Right lobe of liver (tissue), 6 donors: ENCODE measurements at places on chromosomes 6 and 20. TPM values are rescaled to one million over a fixed set of nuclear protein-coding genes. Genes with fewer than 3 reads are reported as not detected.

- DNase-seq: no peak
Measured at GRCh38 chr6:14518515-14519217, 401.1 kb downstream of the CD83 start.

DNA sequence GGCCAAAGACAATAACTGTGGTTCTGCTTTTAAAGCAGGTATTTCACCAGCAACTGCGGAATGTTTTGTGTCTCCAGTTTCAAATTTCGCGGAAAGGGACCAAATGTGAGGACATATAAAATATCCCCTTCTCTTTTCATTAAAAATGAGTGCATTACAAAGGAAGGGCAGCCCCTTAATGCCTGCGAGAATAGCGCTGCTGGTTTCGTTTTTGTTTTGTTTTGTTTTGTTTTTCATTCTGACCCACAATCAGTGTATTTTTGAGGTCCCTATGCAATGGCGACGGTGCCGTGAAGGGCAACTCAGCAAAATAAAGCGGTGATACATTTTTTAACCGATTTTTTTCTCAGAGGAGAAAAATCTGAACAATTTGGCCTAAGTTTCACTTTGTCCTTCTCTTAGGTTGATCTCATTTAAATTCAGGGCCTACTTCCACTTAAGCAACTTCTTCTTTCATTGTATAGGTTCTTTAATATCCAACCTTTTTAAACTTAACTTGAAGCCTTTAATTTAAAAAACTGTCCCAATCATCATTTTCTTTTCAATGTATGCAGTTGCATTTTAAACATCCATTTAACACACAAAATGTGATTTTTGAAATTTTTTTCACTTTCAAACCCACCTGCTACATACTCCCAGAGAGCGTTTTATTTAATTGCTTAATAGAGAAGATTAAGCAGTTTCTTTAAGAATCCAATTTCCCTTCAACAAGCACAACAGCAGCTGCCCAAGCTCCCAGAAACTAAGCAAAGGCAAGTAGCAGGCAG is 2.9 kb upstream of the HIVEP2 start:
- DNase-seq: no peak

- DNase-seq: no peak
Measured at GRCh38 chr6:85469276-85470022, 19.6 kb downstream of the NT5E start.

GRCh38 chr20:5691918-5692618 is 58.1 kb upstream of the SHLD1 start:
- no peak for DNase-seq

GRCh38 chr6:46998436-46999017 is 43.6 kb downstream of the ADGRF1 start:
- no peak for DNase-seq

DNA sequence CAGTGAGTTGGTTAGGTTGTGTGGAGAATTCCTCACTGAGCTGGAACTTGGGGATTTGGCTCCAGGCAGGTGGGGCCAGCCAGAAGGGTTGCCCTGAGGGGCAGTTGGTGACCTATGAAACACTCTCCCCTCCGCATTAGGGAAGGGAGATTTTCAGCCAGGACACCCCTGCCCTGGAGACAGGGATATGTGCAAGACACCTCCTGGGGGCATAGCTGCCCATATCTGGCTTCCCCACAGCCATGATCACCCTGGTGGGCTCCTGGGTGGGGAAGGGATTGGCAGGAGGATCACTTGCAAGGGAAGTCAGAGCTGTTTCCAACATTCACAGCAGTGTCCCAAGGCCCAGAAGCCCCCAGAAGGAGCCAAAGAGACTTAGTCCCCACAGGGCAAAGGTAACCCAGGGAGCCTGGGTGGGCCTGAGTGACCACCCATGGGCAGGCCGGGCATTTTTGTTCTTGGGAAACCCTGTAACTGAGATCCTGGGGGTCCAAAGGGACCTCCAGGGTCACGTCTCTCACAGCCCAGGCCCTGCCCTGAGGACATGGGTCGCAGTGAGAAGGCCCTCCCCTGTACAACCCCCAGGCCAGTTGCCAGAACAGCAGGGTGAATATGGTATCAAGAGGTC is 145.8 kb downstream of the MRPL14 start:
- DNase-seq: no peak

GRCh38 chr6:117346142-117346930 is 79.4 kb downstream of the ROS1 start:
- DNase-seq: no peak

- DNase-seq: no peak
Measured at GRCh38 chr6:88865275-88865674, 98.1 kb downstream of the RNGTT start.

Gene RHAG
- total RNA-seq: not detected

Gene FABP7
- not detected for total RNA-seq

Gene RAET1L
- not detected for total RNA-seq

Gene CST2
- total RNA-seq: not detected
